ENCODE measurements at places on chromosomes 12 and 14. TPM values are rescaled to one million over a fixed set of nuclear protein-coding genes. Genes with fewer than 3 reads are reported as not detected.

Gene PTGER2
- 0.78 TPM for polyA plus RNA-seq

Gene MFAP5
- 0.31 TPM for polyA plus RNA-seq

Gene KRT2
- polyA plus RNA-seq, result 0.04 TPM

Gene GPR137C
- 0.22 TPM for polyA plus RNA-seq

Gene HOXC5
- not detected for polyA plus RNA-seq

Gene SLC39A5
- 0.92 TPM for polyA plus RNA-seq

Gene TAS2R14
- 4.3 TPM for polyA plus RNA-seq

Gene BRMS1L
- polyA plus RNA-seq, result 1.1 TPM

Gene EIF2S3B
- 0.56 TPM for polyA plus RNA-seq

Gene CLEC4C
- polyA plus RNA-seq, result 0.63 TPM

Gene TMEM132D
- polyA plus RNA-seq, result not detected

Gene MED6
- 30.4 TPM for polyA plus RNA-seq

Gene ASIC1
- polyA plus RNA-seq, result not detected

Gene P2RX2
- polyA plus RNA-seq, result not detected

Gene SOCS4
- 4.7 TPM for polyA plus RNA-seq

Gene TUNAR
- polyA plus RNA-seq, result 1.2 TPM

Gene ATP23
- 6.9 TPM for polyA plus RNA-seq

Gene CD27
- polyA plus RNA-seq, result 102 TPM

Gene KRT3
- polyA plus RNA-seq, result not detected

Gene PTPRB
- not detected for polyA plus RNA-seq

Gene IAPP
- not detected for polyA plus RNA-seq

Gene CPNE8
- polyA plus RNA-seq, result 1.7 TPM

Gene MUCL1
- polyA plus RNA-seq, result not detected

Gene INHBC
- polyA plus RNA-seq, result 0.31 TPM

Gene GRIP1
- polyA plus RNA-seq, result 0.22 TPM

Gene TAS2R20
- 1.0 TPM for polyA plus RNA-seq

Gene ART4
- polyA plus RNA-seq, result not detected

Gene CLEC1B
- polyA plus RNA-seq, result not detected

Gene SDS
- polyA plus RNA-seq, result 0.09 TPM

Gene A2M
- 0.26 TPM for polyA plus RNA-seq

Gene TBX5
- polyA plus RNA-seq, result not detected

Gene TSPAN19
- polyA plus RNA-seq, result not detected

Gene LDHB
- 71.9 TPM for polyA plus RNA-seq

Gene FGF23
- not detected for polyA plus RNA-seq

Gene TEP1
- polyA plus RNA-seq, result 67.3 TPM

Gene DCN
- polyA plus RNA-seq, result not detected

Gene FAIM2
- polyA plus RNA-seq, result not detected

Gene SLC10A1
- polyA plus RNA-seq, result not detected

Gene LRP1-AS
- not detected for polyA plus RNA-seq
